ENCODE measurements at places on chromosomes 6 and 20.
A peak's percentile ranks its signal among the peaks of the same experiment; 100 is the strongest.

- DNase-seq: no peak
Measured at GRCh38 chr20:17657079-17657825, 24.8 kb downstream of the RRBP1 start.

- DNase-seq: peak; percentile 72
Measured at GRCh38 chr20:4726710-4727397, 5.1 kb downstream of the PRND start.

DNA sequence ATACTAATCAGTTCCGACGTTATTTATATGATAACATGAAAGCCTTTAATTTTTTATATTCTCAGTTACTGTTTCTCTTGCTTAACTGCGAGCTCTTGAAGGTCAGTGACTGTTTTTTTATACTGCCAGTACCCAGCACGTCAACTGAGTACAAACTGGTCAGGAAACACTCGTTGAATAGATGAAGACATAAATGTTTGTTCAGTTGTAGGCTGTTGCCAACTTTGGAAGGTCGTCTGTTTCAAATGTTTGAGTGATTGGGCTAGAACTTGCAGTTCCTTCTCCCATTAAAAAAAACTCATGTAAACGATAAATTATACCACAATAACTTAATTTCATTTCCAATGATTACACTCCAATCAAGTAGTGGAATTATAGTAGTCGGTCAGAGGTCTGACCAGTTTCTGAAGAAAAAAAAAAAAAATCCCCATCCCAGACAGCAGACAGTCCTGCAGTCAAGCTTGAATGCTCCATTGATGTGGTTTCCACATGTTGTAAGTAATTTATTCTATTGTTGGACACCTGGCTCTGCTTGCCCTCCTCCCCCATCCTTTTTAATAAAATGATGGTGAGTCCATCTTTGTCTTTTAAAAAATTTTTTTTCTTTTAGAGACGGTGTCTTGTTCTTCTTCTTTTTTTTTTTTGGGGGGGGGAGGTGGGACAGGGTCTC, 81.1 kb downstream of the SASH1 start:
- DNase-seq: no peak

GRCh38 chr6:135568379-135568778, 70.8 kb upstream of the AHI1 start:
- no peak for DNase-seq

- DNase-seq: no peak
Measured at GRCh38 chr6:66184091-66184490, 477.1 kb upstream of the EYS start.

DNA sequence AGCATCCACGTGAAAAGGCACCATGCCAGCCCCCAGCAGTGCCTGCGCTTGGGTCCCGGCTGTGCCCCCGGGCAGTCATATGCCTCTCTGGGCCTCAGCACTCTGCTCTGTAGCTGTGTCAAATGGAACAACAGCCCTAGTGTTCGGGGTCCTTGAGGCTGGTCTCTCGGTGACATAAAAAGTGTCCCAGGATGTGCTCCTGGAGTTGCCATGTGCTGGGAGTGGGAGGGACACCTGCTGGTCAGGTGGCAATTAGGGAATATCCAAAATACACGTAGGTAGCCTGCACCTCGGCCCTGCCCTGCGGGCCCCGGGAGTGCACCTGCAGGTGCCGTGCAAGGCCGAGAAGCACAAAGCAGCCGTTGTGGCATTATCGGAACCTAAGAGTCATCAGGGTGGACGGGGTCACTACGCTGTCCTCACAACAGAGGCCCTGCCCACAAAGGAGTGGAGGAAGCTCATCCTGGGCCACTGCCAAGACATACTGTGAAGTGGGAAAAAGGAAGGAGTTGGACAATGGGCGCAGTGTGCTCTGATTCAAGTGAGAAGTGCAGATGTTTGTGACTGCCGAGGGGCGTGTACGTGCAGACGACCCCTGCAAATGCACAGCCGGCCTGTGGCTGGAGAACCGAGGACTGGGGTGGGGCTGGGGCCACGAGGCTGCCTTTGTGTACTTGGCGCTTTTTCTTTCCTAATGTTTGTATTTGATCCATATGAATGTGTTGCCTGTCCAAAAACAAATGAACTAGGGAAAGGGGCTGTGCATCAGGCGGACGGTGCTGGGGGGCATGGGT, 24.6 kb downstream of the SLCO4A1 start:
- DNase-seq: no peak

GRCh38 chr6:165649166-165650137, 13.6 kb downstream of the PDE10A start:
- no peak for DNase-seq

DNA sequence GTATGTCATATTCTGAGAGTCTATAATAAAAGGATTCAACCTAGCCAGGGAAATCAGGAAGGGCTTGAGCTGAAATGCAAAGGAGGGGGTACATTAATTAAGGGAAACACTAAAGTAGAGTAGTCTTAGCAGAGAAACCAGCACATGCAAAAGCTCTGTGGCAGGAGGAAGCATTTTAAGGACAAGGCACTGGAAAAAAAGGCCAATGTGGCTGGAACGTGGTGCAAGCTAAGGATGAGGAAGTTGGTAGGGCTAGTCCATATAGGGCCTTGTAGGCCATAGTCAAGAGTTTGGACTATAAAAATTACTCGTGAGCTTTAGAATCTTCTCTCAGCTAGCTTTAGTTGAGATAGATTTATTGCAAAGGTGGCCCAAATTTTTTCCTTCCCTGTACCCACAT, 75.2 kb upstream of the TOP1 start:
- no peak for DNase-seq

- no peak for DNase-seq
Measured at GRCh38 chr6:3620389-3620788, 131.1 kb downstream of the PXDC1 start.

- no peak for DNase-seq
Measured at GRCh38 chr20:22768266-22769178, 184.2 kb upstream of the FOXA2 start.

- peak; percentile 22 for DNase-seq
Measured at GRCh38 chr6:30483677-30484279, 5.5 kb upstream of the HLA-E start.

- DNase-seq: peak; percentile 27
Measured at GRCh38 chr6:21914121-21914973, 320.8 kb downstream of the SOX4 start.

DNA sequence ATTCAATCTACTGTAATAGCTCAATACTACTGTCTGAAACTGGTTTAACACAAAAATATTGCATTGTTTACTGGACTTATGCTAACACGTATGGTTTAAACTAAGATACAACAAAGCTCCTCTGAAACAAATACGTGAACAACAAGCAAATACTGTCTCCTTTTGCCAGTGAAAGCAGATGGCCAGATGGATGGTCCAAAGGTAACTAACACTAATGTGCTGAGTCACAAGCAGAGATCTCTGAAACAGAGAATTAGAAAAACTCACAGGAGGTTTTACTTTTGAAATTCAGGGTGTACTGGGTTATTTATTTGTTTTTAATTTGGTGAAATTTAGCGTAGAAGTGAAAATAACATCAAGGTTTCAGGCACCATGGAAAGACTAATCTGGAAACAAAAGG, 124.3 kb upstream of the SOX4 start:
- no peak for DNase-seq

DNA sequence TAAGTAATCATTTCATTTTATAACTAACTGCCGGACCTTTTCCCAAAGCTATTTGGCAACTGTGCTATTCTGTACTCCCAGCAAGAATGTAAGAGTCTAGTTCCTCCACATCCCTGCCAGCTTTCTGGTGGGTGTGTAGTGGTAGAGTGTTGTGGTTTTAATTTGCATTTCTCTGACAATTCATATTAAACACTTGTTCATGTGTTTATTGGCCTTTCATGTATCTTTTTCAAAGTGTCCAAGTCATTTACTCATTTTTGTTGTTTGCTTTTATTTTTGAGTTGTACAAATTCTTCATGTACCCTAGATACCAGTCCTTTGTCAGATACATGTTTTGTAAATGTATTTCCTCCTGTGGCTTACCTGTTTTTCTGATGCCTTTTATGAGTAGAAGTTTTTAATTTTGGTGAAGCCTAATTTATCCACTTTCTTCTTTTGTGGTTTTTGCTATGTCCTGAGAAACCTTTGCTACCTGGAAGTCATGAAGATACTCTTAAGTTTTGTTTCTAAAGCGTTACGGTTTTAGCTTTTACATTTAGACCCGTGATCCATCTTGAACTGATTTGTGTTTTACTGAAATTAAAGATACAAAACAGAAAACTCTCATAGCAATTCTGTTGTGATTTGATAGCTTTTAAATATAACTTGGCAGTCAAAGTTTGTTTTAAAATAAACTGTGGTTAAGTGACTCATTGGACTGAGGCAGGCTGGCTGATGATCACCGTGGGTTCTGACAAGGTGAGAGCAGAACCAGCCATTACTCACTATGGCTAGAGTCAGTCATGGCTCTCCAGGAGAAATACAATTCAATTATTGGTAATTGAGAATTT, 8.0 kb downstream of the MYLIP start:
- DNase-seq: peak; percentile 21

DNA sequence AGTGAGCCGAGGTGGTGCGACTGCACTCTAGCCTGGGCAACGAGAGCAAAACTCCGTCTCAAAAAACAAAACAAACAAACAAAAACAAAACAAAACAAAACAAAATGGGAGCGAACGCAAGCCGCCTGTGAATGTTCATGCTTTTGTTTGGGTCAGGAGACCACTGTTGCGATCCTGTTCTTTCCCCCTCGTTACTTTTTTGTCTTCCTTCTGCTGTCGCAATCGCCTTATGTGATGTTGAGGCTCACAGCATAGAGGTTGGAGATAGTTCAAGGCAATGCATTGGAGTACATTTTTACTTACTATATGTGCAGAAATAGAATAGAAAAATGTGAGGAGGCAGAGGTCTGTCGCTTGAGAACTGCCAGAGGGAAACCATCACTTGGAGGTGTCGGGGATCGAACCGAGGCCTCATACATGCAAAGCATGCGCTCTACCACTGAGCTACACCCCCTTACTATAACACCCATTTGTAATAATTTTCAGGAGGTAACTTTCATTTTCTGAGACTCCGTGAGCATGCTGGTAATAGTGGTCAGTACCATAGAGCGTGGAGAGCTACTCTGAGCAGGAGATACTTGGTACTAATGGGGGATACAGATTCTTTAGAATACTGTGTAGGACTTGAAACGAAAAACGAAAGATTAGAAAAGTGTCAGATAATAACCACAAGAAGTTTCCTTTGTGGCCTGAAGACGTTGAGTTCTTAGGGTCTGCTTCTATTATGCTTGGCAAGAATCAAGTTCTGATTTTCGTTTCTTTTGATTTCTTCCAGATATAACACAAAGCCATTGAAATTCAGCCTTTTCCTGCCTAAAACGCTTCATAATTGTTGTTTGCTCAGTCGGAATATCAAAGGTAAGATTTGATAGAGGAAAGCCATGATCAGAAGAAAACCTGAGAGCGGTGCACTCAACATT, 121.1 kb downstream of the TRIM27 start:
- no peak for DNase-seq

GRCh38 chr6:52787917-52788316, 15.7 kb downstream of the GSTA1 start:
- DNase-seq: no peak

DNA sequence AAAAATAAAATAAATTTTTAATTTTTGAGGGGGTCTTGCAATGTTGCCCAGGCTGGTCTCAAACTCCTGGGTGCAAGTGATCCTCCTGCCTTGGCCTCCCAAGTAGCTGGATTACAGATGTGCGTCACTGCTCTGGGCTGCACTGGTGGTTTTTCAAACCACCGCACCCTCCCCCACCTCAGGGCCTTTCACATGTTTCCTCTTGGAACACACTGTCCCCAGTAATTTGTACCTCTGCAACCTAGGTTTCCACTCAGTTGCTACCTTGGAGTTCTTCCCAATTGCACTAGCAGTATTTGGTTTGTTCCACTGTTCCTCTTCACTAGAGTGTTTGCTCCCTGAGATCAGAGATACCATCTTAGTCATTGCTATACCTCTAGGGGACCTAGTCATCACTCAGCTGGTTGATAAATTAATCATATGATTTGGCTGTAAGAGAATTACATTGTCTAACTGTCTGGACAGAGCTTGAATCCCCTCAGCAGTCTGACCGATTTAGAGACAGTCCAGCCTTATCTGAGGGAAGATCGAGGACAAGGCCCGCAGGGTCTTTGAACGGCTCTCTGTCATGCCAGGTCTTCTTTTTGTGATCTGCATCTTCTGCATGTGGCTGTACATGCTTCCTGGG, 32.0 kb downstream of the CEP43 start:
- no peak for DNase-seq

GRCh38 chr20:58330687-58331086, 21.2 kb downstream of the RAB22A start:
- no peak for DNase-seq

DNA sequence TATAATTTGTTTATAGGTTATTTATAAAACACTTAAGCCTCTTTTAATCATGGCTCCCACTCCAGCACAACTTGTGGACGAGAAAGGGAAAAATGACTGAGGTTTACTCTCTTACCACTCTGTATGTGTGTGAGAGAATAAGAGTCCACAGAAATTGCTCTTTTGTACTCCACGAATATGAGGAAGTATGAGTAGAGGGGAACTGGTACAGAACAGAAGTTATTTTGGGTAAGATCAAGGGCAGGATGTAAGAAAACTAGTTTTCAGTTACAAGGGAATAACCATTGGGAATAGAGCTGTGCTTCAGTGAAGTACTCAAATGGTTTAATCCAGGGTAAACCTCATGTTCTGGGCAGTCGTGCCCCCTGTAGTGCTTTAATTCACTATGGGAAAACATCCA, 72.6 kb downstream of the REV3L start:
- no peak for DNase-seq

DNA sequence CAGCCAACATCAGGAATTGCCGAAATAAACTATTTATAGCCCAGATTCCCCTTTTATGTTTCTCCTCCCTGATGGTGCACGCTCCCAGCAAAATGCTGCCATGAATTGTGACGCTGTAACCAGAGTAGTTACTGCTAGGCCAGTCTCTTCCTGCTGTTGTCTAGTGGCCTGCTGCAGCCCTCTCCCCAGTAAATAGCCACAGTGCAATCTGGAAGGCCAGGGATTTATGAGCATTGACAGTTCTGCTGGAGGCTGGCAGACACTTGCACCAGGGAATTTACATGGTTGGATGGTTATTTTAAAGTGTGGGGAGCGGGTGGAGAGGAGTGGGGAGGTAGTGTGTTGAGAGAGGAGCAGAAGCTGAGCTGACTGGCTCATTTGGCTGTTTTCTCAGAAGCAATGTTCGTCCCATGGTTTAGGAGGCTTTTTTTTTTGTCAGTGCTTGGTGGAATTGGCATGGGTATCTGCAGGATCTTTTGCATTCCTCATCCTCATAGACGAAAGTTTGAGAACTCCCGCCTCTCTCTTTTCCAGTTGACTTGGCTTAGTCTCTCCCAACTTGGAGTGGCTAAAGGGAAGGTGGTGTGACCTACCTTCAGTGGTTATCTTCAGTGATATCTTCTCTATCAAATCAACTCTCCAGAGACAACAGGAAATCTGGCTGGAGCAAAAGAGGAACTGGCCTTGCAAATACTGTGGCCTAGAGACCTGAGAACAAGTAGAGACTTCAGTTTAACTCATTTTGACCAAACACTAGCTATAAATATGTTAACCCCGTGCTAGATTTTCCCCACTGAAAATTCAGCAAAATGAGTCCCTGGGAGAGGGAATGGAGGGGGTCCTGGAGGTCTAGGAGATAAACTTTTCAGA, 99.3 kb upstream of the VSTM2L start:
- no peak for DNase-seq

GRCh38 chr6:166636191-166636933, 9.3 kb upstream of the RPS6KA2 start:
- DNase-seq: no peak

All from T-helper 2 cell (primary cell).